Muscle of arm (tissue), 14 donors: ENCODE measurements at places on chromosomes 7 and 10.

DNA sequence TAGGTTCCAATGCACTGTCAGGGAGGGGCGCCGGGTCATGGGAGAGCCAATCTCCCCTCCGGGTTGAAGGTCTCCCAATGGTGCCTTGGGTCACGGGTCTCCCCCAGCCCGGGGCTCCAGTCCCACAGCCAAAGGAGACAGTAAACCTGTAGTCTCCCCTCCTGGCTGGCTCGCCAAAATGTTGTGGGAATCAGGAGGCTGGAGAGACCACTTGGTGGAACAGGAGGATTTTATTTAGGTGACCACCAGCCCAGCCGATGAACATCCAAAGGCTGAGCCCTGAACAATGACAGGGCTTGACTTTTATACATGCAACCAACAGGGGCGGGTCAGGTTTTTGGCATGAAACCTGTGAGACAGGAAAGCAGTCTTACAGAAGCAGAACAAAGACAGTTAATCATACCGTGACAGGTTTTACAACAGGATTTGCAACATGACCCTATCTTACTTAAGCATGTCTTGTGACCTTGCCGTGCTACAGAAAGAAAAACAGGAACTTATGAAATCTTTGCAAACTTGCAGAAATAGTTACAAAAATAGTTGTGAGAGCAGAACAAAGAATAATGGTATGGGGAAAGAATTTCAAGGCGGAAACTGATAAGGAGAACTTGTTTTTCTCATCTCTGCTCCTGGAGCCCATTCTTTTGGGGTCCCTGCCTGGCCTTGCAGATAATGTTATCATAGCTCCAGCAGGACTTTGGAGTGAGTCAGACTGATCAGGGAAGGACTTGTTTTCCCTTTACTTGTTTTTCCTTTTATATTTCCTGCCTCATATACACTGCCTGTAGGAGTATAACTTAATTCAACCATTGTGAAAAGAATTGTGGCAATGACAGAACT, 7.1 kb downstream of the ERV3-1 start:
- no peak for DNase-seq

- no peak for DNase-seq
These were observed 139.9 kb downstream of the PPP1R9A start for GRCh38 chr7:95047291-95047690.

GRCh38 chr7:48088559-48089045, 463 bp upstream of the UPP1 start:
- peak; percentile 41 for DNase-seq

GRCh38 chr7:2403718-2404648, 572 bp downstream of the CHST12 start:
- no peak for DNase-seq

DNA sequence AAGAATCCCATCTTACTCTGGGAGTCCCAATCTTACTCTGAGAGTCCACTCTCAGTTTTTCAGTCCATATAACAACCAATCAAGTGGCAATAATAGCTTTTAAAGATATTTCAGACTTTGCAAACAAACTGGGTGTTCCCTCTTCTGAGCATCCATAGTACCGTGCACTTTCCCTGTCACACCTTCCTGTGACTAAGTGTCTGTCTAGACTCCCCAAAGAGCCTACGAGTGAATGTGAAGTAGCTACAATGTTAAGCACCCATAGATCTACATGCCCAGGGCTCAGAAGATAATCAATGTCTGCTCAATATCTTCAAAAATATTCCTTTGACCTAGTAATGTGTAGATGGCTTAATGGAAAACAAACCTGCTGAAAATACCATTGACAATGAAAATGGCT, 95.6 kb upstream of the ASAH2 start:
- no peak for DNase-seq

DNA sequence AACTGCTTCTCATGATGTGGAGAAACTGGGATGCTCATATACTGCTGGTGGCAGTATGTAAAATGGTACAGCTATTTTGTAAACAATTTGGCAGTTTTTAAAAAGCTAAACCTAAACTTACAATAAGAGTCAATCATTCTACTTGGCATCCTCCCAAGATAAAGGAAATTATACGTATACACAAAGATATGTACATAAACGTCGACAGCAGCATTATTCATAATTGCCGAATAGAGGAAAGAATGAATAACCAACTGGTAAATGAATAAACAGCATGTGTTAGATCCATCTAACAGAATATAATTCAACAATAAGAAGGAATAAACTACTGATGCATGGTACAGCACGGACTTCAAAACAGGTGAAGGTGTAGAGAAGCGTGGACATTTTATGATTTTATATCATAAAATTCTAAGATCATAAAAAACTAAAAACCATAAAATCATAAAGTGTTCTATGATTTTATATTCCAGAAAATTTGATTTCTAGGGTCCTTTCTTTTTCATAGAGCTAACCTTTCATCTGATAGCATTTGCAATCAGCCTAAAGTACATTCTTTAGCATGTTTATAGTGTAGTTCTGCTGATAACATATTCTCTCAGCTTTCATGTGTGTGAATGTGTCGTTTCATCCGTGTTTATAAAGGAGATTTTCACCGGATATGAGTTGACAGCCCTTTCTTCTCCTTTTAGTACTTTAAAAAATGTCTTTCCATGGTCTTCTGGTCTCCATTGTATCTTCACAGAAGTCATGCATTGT, 261.5 kb downstream of the DIP2C start:
- DNase-seq: no peak

DNA sequence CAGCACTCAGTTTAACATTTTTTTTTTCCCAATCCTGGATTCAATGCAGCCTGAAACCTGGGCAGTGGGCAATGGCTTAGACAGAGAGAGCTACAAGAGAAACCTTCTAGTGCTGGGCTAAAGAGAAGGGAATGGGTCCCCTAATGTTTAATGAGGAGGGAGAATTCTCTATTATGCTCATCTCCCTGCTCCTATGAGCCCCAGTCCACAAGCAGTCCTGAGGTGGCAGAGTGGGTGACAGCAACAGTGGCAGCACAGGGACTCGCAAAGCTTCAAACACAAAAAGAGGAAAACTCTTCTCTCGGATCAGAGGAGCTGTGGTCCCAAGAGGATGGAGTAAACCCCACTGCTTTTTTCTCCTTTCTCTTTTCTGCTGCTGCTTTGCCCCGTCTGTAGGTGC, 36.5 kb downstream of the COBL start:
- DNase-seq: no peak

DNA sequence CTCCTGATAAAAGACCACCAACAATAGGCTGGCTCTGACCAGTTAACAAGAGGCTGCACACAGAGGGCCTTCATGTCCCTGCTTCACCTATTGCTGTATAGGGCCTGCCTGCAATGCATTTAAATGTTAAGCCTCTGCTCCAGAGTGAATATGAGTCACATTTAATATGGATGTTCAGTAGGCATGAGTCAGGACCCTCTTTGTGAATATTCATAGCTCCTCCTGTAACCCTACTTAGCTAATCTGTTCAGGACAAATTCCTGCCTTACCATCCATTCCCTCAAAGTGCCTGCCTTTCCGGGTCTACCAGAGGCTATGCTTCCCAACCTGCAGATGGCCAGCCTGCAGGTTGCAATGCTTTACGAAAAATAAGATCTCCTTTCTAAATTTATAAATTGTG, 32.5 kb downstream of the ARHGAP22 start:
- DNase-seq: no peak

GRCh38 chr10:79431891-79432831, 13.3 kb downstream of the ZCCHC24 start:
- DNase-seq: peak; percentile 72

GRCh38 chr10:121025731-121026130, 174.6 kb downstream of the WDR11 start:
- no peak for DNase-seq

- DNase-seq: no peak
These were observed 13.9 kb downstream of the SUGCT start for GRCh38 chr7:40148671-40149070.

DNA sequence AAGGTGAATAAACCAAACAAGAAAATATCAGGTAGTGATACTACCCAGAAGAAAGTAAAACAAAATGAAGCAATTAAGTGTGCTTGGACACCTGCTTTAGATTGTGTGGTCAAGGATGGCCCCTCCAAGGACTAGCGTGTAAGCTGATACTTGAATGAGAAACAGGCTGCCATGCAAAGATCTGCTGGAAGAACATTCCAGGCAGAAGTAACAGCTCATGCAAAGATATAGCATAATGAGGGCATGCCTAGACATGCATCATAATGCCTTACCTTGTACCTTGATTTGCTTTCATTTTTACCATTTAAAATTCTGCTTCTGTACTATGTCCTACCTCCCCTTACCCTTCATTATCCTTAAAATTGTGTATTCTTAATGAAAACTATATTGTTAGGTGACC, 74.8 kb upstream of the HDAC9 start:
- no peak for DNase-seq

DNA sequence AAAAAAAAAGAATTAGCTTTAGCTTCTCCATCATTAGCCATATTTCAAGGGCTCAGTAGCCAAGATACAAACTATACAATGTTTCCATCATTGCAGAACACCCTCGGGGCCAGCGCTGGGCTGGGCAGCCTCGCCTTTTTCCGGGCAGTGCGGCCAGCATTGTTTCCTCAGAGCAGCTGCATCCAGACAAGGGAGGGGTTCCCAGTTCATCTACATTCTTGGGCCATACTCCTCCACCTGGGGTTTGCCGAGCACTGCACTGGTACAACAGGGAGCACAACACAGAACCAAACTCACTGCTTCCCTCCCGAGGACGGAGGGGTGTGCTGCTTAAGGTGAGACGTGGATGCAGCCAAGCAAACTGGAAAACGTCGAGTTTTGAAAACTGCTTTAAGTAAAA, 2.4 kb upstream of the PKD1L1 start:
- DNase-seq: peak; percentile 40

- no peak for DNase-seq
These were observed 18.7 kb downstream of the FAM25A start for GRCh38 chr10:87038786-87039185.

DNA sequence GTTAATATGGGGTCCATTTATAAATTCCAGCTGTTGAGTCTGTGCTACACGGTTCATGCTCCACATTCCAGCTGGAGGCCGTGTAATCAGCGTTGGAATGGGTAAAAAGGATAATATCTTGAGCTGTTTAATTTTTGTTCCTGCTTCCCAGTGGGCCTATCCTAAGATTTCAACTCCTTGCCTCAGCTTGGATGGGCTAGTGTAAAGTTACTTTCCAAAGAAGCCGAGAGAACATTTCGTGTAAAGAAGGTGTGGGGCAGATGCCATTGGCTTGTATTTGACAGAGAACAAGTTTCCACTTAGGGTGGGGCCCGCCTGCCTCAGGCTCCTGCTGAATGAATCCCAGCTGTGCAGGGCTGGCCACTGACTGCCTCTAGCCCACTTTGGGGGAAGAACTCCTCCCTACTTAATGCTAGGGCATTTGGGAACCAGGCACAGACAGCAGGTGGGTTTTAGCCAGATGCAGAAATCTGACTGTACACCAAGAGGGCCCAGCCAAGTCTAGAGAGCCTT, 125.9 kb upstream of the LYZL2 start:
- DNase-seq: peak; percentile 88

- no peak for DNase-seq
These were observed 332.1 kb upstream of the CELF2 start for GRCh38 chr10:10685566-10685965.

DNA sequence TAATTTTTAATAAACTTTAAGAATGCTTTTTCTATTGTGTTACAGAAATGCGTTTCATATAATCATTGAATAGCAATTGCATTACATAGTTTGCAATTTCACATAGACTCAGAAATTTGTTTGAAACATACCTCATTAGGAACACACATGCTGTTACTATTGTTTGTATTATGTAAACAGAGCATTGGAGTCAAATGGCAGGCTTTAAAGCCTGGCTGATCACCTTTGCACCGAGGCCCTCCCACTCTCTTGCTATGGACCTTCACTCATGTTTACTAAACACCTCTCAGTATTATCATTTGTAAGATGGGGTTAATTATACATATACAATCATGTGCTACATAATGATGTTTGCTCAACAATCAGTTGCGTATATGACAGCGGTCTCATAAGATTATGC, 203.6 kb upstream of the NPSR1 start:
- no peak for DNase-seq

DNA sequence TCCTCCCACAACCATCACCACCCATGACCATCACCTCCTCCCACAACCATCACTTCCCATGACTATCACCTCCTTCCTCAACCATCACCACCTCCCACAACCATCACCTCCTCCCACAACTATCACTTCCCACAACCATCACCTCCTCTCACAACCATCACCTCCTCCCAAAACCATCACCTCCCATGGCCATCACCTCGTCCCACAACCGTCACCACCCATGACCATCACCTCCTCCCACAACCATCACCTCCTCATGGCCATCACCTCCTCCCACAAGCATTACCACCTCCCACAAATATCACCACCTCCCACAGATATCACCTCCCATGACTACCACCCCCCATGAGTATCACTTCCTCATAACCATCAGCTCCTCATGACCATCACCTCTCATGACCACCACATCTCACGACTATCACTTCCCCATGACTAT, 52.2 kb downstream of the PDGFA start:
- DNase-seq: no peak
